ENCODE measurements at places on chromosomes 5 and 9. TPM values are rescaled to one million over a fixed set of nuclear protein-coding genes. Genes with fewer than 3 reads are reported as not detected.

- no peak for DNase-seq
- no peak overlapping the region for H3K27ac ChIP-seq
- H3K4me3 ChIP-seq: no peak overlapping the region
- peaks cover 15% of the 10 kb centered on the region for H3K36me3 ChIP-seq
These were observed 12.1 kb downstream of the FEM1C start for GRCh38 chr5:115532517-115532916.

- H3K4me1 ChIP-seq: peaks cover 4% of the 10 kb centered on the region
- H3K27me3 ChIP-seq: no peaks in the 10 kb centered on the region
- no peaks in the 10 kb centered on the region for H3K36me3 ChIP-seq
- no peak overlapping the region for H3K27ac ChIP-seq
- H3K4me3 ChIP-seq: no peak overlapping the region
These were observed 190.2 kb upstream of the NR3C1 start for GRCh38 chr5:143593723-143594122.

DNA sequence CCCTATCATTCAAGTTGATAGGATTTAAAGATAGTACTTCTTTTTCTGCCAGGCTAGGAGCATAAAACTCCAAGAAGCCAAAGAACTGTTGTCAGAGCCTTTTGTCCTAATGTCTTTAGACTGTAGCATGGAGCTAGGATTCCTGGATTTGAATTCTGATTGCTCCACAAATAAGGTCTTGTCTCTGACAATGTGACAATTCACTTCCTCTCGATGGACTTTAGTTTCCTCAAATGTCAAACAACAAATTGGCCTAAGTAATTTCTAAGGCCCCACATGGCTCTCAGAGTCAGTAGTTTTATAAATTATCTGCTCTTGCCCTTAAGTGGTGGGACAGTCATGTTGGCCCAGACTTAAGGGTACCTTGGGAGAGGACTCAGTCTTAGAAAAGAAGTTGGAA lies 36.7 kb downstream of the RFK start:
- no peaks in the 10 kb centered on the region for H3K27me3 ChIP-seq
- no peak overlapping the region for H3K4me3 ChIP-seq
- H3K27ac ChIP-seq: no peak overlapping the region
- no peaks in the 10 kb centered on the region for H3K4me1 ChIP-seq

The PCDHB15 gene
- polyA plus RNA-seq: 4.9 TPM

DNA sequence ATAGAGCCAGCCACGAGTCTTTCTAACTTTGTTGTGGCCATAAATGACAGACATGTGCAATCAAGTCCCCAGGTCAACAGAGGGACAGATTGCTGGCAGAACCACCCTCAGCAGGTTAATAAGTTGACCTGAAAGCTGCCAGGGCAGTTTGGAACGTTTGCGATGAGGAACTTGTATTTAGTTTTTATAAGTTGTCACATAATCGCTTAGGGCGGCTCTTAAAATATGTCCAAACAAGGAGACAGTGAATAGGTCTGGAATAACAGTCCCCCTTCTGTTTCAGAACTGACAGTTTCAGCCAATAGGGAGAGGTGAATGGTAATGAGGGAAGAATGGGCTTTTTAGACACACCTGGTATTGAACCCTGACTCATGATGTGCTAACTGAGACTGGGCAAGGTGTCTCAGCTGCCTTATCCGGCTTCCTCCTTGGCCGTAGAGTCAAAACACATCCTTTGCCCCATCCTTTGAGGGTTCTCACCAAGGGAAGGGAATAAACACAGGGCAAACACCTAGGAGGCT lies 33.6 kb upstream of the GABRP start:
- H3K4me1 ChIP-seq: peaks cover 4% of the 10 kb centered on the region
- H3K4me3 ChIP-seq: no peak overlapping the region

GRCh38 chr5:118233606-118234005 lies 754.7 kb downstream of the DTWD2 start:
- H3K36me3 ChIP-seq: no peaks in the 10 kb centered on the region
- H3K27ac ChIP-seq: no peak overlapping the region
- no peak for DNase-seq
- H3K4me1 ChIP-seq: peaks cover 4% of the 10 kb centered on the region
- H3K4me3 ChIP-seq: no peak overlapping the region
- no peaks in the 10 kb centered on the region for H3K27me3 ChIP-seq

GRCh38 chr9:4430432-4431261 lies 59.6 kb upstream of the SLC1A1 start:
- H3K4me3 ChIP-seq: no peak overlapping the region
- H3K36me3 ChIP-seq: no peaks in the 10 kb centered on the region

GRCh38 chr5:176608937-176609723 lies 826 bp downstream of the GPRIN1 start:
- peaks cover 5% of the 10 kb centered on the region for H3K4me1 ChIP-seq
- H3K4me3 ChIP-seq: peak overlapping the region; percentile 65
- no peaks in the 10 kb centered on the region for H3K36me3 ChIP-seq
- peaks cover 14% of the 10 kb centered on the region for H3K27me3 ChIP-seq

DNA sequence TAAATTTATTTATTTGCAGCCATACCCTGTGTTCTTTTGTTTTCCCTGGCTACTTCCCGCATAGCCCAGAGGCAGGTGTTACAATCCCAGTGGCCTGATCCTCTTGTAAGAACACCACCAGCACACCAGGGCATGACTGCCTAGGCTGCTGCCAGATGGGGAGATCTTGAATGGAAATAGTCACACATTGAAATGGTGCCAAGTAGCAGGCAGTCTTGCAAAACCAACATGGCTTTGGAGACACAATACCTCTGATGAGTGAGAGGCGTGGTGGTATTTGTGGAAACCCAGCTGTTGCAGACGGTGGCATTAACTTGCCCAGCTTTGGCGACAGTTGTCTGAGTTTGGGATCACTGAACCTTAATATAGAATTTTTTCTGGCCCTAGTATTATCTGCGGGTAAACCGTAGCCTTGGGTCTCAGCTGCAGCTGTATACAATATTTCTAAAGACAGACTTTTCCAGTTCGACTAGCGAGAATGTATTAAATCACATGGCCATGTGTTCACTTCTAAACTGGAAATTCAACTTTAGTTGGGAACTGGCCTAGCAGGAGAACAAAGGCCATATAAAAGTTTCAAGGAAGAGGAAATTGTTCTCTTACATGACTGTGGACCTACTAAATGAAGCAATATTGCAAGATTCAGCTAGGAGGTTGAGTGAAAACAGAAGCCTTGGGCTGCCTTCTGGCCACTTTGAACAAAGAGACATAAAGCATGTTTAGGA lies 277.0 kb downstream of the SMARCA2 start:
- H3K27me3 ChIP-seq: no peaks in the 10 kb centered on the region
- no peak for DNase-seq
- H3K36me3 ChIP-seq: no peaks in the 10 kb centered on the region
- no peak overlapping the region for H3K4me3 ChIP-seq

DNA sequence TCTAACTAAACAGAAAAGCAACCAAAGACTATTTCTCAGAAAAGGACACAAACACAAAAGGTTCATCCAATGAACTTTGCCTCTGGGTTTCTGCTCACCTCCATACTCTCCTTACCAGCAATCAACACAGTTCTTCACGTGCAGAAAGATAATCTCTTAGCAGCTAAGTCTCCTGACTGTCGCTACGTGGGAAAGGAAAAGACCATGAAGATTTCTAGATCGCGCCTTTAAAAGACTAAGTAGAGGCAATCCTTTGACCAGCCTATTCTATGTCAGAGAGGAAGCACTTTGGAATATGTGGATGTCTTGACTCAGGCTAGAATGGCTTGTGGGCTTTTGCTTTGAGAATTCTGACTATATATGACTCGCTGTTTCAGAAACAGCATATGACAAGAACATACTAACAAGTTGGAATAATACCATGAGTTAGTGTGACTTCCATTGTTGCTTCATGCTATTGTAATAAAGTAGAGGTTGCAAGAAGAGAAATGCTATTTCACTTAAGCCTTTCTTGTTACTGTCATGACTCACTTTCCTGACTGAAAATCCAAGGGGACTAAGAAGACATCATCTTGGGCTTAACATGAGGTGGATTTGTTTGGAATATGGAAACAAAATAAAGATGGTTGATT lies 339.5 kb upstream of the RFX3 start:
- no peaks in the 10 kb centered on the region for H3K36me3 ChIP-seq
- no peak overlapping the region for H3K4me3 ChIP-seq
- H3K27me3 ChIP-seq: no peaks in the 10 kb centered on the region

GRCh38 chr5:16883806-16884205 lies 52.3 kb downstream of the MYO10 start:
- no peaks in the 10 kb centered on the region for H3K36me3 ChIP-seq
- no peaks in the 10 kb centered on the region for H3K27me3 ChIP-seq
- no peak for DNase-seq
- no peak overlapping the region for H3K4me3 ChIP-seq

The ABLIM3 gene
- polyA plus RNA-seq: 0.38 TPM

The CYSRT1 gene
- polyA plus RNA-seq: 6.5 TPM

The PCBD2 gene
- polyA plus RNA-seq: 4.8 TPM

The GNA14 gene
- 6.3 TPM for polyA plus RNA-seq

- no peaks in the 10 kb centered on the region for H3K27me3 ChIP-seq
- H3K36me3 ChIP-seq: no peaks in the 10 kb centered on the region
- no peak overlapping the region for H3K4me3 ChIP-seq
- DNase-seq: no peak
- no peak overlapping the region for H3K27ac ChIP-seq
These were observed 861.9 kb downstream of the CDH18 start for GRCh38 chr5:19125956-19126713.

The SH2D3C gene
- 8.1 TPM for polyA plus RNA-seq

- H3K27ac ChIP-seq: no peak overlapping the region
- no peaks in the 10 kb centered on the region for H3K27me3 ChIP-seq
- H3K36me3 ChIP-seq: no peaks in the 10 kb centered on the region
- no peak for DNase-seq
- no peaks in the 10 kb centered on the region for H3K4me1 ChIP-seq
These were observed 149.9 kb downstream of the TRIO start for GRCh38 chr5:14292766-14293658.

- no peaks in the 10 kb centered on the region for H3K27me3 ChIP-seq
- no peak overlapping the region for H3K27ac ChIP-seq
- H3K36me3 ChIP-seq: no peaks in the 10 kb centered on the region
These were observed 158.0 kb downstream of the SMARCA2 start for GRCh38 chr9:2173170-2173569.

The TENT4A gene
- polyA plus RNA-seq: 11.6 TPM

- no peak overlapping the region for H3K4me3 ChIP-seq
- peaks cover 2% of the 10 kb centered on the region for H3K27me3 ChIP-seq
- no peak for DNase-seq
- no peaks in the 10 kb centered on the region for H3K4me1 ChIP-seq
- H3K27ac ChIP-seq: no peak overlapping the region
- H3K36me3 ChIP-seq: peaks cover 2% of the 10 kb centered on the region
These were observed 3.3 kb downstream of the FBN2 start for GRCh38 chr5:128534726-128535125.

DNA sequence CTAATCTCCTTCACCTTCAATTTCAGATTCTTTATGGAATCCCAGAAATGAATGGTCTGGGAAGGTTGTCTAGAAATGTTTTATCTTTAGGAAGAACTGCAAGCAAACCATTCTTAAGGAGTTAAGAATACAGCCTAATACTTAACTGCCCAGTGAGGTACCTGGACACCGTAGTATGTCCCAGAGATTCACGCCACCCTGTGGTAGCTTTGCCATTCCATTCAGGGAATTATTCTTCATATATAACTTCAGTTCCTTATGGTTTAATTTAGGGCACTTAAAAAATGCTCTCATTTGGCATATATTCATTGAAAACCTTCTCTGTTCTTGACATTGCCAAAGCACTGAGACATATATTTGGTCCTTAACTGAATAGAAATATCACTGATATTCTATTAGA lies 49.7 kb downstream of the ACTBL2 start:
- no peaks in the 10 kb centered on the region for H3K4me1 ChIP-seq
- no peaks in the 10 kb centered on the region for H3K27me3 ChIP-seq
- no peak for DNase-seq
- no peak overlapping the region for H3K4me3 ChIP-seq

GRCh38 chr9:18159254-18159653 lies 314.7 kb upstream of the ADAMTSL1 start:
- no peak overlapping the region for H3K27ac ChIP-seq

DNA sequence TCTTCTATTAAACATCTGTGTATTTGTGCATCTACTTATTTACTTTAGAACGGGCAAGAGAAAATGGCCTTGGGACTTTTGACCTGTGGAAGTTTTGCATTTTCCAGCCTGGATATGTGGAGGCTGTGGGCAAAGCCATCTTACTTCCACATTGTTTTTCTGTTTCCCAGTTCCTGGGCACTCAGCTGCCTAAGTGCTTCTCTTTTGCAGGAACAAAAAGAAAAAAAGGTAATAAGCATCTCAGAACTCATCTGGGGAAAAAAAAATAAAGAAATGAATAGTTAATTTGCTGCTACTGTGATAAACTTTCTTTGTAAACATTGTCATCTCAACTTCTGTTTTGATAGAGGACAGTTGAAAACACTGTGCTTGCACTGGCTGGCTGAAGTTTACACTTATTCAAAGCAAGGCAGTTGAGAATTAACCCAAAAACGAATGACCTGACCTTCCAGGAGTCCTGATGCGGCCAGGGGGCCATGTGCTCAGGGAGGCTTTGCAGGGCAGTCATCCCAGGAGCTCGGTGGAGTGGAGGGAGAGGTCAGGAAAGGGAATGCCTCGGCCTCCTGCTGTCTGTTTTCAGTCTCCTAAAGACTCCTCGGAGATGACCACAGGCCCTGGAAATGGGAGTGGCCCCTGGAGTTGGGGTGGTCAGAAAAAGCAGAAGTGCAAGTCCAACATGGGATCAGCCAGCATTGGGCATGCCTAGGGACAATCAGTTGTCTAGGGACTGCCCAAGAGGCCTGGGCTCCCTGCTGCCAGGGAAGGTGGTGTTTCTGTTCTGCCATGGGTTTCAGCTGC lies 75.5 kb downstream of the RAI14 start:
- peaks cover 5% of the 10 kb centered on the region for H3K4me1 ChIP-seq
- no peak for DNase-seq
- no peak overlapping the region for H3K27ac ChIP-seq
- H3K4me3 ChIP-seq: no peak overlapping the region
- no peaks in the 10 kb centered on the region for H3K27me3 ChIP-seq

DNA sequence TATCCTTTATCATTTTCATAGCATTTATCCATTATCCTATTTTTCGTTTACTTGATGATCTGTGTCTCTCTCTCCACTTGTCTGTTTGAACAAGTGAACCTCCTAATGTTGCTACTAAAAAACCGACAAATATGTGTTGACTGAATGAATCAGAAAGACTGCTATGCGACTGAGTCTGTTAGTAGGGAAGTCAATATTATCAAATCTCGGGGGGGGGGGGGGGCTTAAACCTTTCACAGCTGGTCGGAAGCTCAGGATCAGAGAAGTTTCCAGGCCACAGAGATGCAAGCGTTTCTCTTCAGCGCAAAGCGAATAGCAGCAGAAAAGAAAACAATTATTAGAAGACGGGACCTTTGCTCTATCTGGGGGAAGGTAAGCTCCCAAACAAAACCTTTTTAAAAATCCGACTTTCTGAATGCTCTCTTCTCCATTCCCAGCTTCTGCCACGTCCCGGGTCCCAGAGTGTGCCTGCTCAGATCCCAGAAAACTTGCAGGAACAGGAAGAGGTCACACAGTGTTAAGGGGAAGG lies 412 bp downstream of the RIOK2 start:
- peaks cover 16% of the 10 kb centered on the region for H3K36me3 ChIP-seq
- no peak for DNase-seq
- H3K27me3 ChIP-seq: peaks cover 8% of the 10 kb centered on the region
- H3K4me1 ChIP-seq: no peaks in the 10 kb centered on the region
- H3K4me3 ChIP-seq: peak overlapping the region; percentile 93

Data from H1 (cell line).